ENCODE measurements at places on chromosomes 7 and 10. TPM values are rescaled to one million over a fixed set of nuclear protein-coding genes. Genes with fewer than 3 reads are reported as not detected.

GRCh38 chr10:127148066-127148932 lies 48.1 kb downstream of the INSYN2A start:
- no peak for DNase-seq

TFR2 gene
- total RNA-seq: 0.69 TPM

NXPH1 gene
- 2.0 TPM for total RNA-seq

DNA sequence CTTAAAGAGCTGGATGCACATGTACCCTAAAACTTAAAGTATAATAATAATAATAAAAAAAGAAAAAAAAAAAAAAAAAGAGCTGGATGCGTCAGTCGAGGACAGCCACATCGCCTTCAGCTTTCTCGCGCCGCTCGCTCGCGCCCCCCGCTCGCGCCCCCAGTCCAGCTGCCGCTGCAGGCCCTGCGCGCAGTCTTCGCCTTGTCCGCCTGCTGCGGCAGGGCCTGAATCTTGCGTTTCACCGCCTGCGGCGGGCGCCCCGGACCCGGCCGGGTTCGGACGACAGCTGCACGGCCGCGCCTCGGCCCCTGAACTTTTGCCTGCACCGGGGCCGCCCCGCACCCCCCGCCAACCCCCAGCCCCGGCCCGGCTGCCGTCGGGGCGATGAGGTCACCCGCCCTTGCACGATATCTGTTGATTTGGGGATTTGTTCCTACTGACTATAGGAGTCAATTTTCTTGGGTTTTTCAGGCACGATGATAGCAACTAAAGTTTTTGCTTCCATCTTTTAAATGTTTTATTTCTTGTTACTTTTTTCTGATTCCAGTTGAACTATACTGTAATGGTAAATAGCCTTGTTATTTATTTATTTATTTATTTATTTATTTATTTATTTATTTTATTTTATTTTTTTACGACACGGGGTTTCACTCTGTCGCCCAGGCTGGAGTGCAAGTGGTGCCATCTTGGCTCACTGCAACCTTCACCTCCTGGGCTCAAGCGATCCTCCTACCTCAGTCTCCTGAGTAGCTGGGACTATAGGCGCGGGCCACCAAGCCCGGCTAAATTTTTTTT lies 33.5 kb upstream of the CPN1 start:
- DNase-seq: no peak

GRCh38 chr7:55561690-55562089 lies 10.6 kb downstream of the VOPP1 start:
- no peak for DNase-seq

GRCh38 chr10:94608559-94608958 lies 63.0 kb downstream of the HELLS start:
- DNase-seq: no peak

Measured in urinary bladder (tissue), 4 donors.